ENCODE measurements at places on chromosomes 11 and 22.
A peak's percentile ranks its signal among the peaks of the same experiment; 100 is the strongest.

GRCh38 chr22:28939394-28939793 lies 56.0 kb downstream of the ZNRF3 start:
- no peak for ATAC-seq

DNA sequence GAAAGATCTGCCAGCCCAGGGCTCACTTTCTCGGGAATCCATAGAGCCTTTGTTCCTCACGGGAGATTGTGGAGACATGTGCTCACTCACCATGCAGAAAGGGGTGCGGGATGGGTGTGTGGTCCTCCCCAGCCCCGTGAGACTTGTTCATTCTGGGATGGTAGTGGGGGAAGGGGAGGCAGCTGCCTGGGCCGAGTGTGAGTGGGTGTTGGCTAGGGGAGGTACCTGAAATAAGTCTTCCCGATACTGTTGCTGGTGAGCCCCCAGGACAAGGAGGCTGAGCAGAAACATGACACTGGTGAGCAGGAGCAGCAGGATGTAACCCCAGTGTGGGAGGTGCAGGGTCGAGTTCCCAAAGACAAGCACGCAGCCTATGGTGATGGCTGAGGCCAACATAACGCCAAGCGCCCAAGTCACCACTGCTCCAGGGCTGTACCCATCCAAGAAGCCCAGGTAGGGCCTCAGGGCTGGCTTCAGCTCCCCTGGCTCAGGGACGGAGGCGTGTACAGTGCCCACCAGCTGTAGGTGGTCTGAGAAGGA lies 2.8 kb downstream of the SLC7A4 start:
- no peak for ATAC-seq

DNA sequence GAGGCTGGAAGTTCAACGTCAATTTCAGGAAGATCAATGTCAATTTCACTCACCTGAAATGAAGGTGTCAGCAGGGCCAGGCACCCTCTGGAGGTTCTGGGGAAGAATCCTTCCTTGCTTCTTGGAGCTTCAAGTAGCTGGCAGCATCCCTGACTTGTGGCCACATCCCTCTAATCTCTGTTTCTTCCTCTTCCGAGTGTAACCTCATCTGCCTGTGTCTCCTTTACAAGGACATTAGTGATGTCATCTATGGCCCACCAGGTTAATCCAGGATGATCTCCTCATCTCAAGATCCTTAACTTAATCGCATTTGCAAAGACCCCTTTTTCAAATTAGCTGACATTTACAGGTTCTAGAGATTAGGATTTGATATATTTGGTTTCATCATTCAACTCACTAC lies 240.8 kb upstream of the MTNR1B start:
- no peak for ATAC-seq

DNA sequence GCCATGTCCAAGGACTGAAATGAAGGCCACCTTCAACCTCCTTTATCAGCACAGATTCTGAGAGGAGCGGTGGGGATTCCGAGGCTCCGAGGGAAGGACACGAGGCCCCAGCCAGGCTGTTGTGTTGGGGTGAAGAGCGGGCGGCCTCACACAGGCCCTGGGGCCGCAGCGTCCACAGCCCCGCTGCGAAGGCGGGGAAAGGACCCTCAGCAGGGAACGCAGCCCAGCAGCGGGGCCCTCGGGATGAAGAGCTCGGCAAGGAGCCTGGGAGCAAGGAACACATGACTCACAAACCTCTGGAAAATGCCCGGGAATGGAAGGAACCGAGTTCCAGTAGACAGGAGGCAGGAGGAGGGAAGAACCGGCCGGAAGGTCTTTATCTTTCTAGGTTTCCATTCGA lies 227.2 kb downstream of the BRD1 start:
- ATAC-seq, result no peak

DNA sequence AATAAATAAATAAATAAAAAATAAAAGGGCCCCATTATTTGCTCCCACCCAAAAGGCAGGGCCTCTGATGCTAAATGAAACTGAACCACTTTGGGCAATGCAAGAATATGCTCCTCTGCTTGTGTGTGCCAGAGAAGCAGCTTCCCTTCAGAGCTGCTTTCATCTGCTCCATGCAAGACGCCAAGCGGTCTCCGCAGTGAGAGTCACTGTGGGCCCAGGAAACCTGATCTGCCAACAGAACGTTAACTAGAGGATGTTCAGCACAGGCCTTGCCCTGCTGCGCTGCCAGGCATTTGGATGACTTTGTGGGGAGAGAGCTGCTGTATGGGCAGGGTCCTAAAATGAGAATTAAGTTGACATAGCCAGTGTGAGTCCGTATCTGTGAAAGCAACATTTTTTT lies 43.7 kb upstream of the APOA1 start:
- no peak for ATAC-seq

DNA sequence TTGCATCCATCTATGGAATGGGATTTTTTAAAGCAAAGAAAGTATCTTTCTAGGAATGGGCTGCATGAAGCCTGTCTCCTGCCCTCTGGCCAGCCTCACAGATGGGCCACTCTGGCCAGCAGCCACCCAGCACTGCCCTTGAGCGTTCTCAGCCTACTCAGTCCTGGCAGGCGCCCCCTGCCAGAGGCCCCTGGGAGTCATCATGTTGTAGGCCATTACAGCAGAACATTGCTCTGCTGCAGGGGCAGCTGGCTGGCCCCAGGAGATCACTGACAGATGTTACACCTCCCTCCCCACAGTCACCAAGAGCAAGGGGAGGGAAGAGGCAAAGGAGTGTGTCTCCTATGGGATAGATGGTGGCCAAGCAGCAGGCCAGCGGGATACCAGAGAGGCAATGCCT lies 363.7 kb downstream of the NXPE2 start:
- peak; percentile 64 for ATAC-seq

DNA sequence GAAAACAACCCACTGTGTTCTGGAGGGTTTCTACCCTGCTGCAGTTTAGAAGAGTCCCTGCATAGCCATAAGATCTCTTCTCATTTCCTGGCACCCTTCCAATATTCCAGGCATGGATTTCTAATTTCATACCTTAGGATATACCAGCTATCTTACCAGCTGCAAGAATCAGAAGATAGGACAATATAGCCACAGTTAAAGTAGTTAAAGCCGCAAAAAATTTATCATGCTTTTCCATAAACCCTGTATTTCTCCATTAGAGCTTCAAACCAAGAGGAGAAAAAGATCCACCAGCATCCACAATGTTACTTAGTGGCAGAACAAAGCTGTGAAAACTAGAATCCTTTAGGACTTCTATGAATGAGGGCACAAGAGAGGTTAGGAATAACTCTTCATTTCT lies 8.6 kb upstream of the OR56B1 start:
- no peak for ATAC-seq

- ATAC-seq, result no peak
These were observed 662 bp upstream of the TRIM3 start for GRCh38 chr11:6474413-6474792.

DNA sequence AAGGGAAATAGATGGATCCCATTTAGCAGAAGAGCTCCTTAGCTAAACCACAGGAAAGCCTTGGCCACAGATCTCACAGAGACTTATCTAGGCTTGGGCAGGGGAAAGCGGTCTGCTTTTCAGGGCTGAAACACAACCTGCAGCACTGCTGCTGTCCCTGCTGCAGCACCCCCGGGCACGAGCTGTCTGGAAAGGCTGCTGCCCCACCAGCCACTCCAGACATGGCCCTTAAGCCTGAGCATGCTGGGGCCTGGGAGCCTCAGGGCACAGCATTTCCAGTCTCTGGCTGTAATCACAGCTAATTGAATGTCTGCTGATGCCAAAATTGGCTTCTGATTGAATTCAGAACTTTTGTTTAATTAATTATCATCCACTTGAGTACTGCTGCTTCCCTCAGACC lies 115.0 kb downstream of the TMPRSS5 start:
- no peak for ATAC-seq

DNA sequence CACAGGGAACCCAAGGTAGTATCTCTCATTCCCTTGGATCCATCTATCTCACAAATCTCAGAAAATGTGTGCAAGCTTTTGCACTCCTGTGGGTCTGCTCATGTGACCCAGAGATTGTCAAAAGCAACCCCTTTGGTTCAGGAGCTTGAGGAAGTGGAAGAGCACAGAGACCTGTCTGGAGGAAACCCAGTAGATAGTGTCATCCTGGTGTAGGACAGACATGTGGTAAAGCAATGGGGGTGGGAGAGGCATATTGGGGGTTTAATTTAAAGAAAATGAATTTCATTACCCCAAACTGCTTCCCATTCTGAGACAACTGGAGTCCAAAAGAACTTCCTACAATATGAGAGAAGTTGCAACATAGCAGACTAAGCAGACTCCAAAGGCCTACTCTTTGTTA lies 5.8 kb upstream of the MS4A14 start:
- ATAC-seq, result no peak

GRCh38 chr11:124533626-124534025 lies 9.8 kb downstream of the OR8B12 start:
- no peak for ATAC-seq

GRCh38 chr11:14713496-14714244 lies 70.1 kb downstream of the PDE3B start:
- no peak for ATAC-seq

DNA sequence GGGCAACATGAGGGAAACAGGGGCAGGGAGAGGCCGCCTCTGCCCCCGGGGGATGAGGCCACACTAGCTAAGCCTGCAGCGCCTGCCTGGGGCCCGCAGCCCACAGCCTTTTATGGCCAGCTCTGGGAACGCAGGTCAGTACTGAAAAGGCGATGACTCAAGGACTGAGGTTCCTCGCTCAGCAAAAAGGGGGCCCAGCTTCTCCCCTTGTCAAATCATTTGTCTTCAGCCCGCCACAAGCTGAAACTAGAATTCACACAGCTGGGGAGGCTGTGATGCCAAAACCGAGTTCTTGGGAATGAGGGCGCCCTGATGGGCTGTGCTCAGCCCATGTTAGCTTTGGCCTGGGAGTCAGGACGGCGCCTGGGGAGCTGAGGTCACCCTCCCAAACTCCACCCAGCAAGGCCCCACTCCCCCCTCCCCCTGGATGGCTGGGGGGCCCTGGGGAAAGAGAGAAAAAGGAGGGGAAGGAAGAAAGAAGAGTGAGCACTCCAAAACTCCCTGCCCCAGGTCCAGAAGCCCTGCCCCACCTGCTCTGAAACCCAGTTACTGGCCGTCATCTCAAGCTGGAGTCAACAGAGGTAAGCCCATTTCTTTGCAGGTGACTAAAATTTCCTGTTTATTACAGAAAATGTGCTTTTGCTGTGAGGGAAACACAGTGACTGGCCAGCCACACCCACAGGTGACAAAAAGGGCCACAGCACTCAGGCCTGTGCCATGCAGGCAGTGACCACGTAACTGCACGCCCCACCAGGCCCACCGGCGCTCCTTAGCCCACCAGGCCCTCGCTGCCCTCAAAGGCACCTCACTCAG lies 13.7 kb downstream of the EHD1 start:
- ATAC-seq, result peak; percentile 88

- ATAC-seq, result no peak
These were observed 15.4 kb downstream of the LRP5 start for GRCh38 chr11:68327586-68328370.

GRCh38 chr22:30286813-30287647 lies 2.3 kb downstream of the CASTOR1 start:
- no peak for ATAC-seq

GRCh38 chr11:24289301-24289700 lies 207.6 kb upstream of the LUZP2 start:
- no peak for ATAC-seq

GRCh38 chr11:123704341-123704740 lies 37.1 kb downstream of the ZNF202 start:
- no peak for ATAC-seq

- ATAC-seq, result peak; percentile 38
These were observed 25.4 kb downstream of the APIP start for GRCh38 chr11:34890812-34891211.

GRCh38 chr22:42693055-42693762 lies 27.5 kb downstream of the A4GALT start:
- ATAC-seq, result no peak

DNA sequence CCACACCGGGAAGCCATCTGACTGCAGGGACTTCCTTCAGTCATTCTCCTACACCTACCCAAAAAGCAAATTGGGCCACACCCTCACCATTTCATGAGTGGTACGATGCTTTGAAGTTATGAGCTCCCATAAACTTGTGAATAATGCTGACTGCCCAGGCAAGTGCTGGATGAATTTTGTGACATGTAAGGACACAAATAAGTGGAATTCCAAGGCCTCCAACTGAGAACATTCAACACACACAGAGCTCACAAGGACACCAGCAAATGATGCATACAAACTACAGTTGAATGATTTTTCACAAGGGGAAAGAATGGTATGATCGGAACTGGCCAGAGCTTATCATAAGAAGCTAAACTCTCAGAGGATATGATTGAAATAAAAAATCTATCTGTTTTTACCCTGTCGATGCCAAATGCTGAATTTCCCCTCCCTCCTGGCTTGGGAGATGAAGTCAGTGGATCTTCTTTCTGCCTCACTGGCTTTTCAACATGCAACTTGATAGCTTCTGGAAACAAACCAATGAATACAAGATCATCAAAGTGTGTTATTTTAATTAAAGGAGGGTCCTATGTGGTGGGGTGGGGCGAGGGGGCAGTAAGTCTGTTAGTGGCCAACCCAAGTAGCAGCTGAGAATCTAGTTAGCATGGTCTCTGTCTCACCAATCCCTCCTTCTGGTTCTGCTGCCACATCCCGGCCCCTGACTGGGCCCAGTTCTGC lies 123.8 kb downstream of the WT1 start:
- ATAC-seq, result no peak

GRCh38 chr11:74697722-74698121 lies 33.5 kb downstream of the CHRDL2 start:
- ATAC-seq, result no peak

DNA sequence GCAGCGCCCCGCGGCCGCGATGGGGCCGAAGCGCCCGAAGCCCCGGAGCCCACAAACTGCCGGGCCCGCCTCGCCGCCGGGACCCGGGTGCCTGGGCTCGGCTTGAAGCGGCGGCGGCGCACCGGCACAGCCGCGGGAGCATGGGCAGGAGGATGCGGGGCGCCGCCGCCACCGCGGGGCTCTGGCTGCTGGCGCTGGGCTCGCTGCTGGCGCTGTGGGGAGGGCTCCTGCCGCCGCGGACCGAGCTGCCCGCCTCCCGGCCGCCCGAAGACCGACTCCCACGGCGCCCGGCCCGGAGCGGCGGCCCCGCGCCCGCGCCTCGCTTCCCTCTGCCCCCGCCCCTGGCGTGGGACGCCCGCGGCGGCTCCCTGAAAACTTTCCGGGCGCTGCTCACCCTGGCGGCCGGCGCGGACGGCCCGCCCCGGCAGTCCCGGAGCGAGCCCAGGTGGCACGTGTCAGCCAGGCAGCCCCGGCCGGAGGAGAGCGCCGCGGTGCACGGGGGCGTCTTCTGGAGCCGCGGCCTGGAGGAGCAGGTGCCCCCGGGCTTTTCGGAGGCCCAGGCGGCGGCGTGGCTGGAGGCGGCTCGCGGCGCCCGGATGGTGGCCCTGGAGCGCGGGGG lies 346 bp downstream of the FJX1 start:
- ATAC-seq, result peak; percentile 7

- no peak for ATAC-seq
These were observed 34.6 kb downstream of the SLC6A5 start for GRCh38 chr11:20634044-20634443.
